ENCODE measurements at places on chromosomes 12 and 14.

DNA sequence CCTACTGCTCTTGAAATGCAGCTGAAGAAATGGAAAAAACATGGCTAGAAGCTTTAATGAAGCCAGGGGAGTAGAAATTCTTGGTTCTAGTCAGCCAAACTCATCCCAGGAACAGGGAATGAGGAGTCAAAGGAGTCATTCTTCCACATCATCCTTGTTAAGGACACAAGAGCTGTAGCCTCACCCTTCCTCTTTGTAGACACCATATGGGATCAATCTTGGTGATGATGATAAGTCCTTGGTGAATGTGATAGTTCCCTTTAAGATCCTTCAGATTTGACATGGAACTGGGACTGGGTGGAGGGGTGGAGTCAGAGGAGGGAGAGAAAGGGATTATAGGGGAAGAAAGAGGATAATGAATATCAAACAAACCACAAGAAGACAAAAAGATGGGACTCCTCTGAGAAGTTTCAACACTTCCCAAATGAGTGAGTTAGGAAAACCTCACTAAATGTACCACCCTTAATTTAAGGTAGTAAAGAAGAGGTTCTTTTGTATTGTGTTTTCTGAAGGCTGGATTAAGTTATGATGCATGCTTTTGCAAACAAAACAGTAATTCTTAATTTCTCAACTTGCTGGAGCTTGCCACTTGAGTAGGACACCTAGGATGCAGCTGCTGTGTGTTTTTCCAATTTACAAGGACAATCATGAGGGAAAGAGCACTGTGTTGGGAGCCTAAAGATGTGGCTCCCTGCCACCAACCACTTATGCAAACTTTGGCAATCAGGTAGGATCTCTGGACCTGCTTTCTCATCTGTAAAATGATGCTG, 104.0 kb downstream of the WIF1 start:
- no peak for DNase-seq

DNA sequence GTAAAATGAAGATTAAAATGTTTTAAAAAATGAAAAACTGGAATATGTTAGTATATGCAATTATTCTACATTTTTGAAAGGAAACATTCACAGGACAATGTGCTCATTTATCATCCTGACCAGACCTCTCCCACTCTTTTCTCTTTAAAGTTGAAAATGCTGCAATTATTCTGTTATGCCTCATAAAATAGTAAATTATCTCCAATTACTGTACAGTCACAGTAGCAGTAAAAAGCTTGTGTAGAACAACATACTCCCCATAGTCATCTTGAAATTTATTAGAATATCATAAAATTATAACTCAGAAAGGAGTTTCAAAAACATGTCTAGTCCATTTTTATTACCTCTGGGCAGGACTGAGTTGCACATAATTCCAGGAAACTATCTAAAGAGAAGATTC, 250.3 kb downstream of the SYT1 start:
- no peak for DNase-seq

DNA sequence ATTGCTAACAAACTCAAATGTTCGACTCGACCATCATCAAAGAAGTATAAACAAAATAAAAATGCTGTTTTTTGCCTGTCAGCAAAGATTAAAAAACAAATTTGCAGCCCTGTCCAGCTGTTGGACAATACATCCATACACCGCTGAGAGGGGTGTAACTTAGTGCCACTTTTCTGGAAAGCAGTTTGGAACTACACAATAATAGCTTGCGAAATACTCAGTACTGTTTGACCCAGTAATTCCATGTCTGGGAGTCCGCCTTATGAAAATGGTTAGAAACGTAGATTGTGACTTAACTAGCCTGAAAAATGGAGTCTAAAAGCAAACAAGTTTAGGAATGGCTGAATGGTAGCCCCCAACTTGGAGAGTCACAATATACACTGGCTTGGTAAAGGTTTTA, 6.4 kb downstream of the USP30 start:
- DNase-seq: no peak

- DNase-seq: no peak
Measured at GRCh38 chr14:71398450-71398849, 491.2 kb downstream of the PCNX1 start.

GRCh38 chr14:33899723-33900341, 51.0 kb downstream of the EGLN3 start:
- DNase-seq: no peak

DNA sequence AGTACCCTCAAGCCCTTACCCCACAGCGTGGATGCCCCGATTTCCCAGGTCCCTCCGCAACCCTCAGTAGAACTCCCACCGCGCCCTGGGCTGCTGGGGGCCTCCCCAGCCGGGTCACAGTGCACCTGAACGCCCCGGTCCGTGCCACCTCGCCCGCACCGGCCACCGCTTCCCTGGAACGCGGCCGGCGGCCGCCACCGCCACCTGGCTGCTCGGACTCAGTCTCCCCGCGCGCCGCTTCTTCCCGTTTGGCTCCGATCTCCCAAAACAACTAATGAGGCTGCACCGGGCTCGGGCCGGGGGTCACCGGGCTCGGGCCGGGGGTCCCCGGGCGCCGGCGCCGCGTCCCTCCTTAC, 1.0 kb downstream of the ITPK1 start:
- no peak for DNase-seq

- DNase-seq: no peak
Measured at GRCh38 chr12:116426391-116427136, 132.6 kb upstream of the MAP1LC3B2 start.

GRCh38 chr12:76264611-76265012, 83.6 kb downstream of the BBS10 start:
- DNase-seq: no peak

DNA sequence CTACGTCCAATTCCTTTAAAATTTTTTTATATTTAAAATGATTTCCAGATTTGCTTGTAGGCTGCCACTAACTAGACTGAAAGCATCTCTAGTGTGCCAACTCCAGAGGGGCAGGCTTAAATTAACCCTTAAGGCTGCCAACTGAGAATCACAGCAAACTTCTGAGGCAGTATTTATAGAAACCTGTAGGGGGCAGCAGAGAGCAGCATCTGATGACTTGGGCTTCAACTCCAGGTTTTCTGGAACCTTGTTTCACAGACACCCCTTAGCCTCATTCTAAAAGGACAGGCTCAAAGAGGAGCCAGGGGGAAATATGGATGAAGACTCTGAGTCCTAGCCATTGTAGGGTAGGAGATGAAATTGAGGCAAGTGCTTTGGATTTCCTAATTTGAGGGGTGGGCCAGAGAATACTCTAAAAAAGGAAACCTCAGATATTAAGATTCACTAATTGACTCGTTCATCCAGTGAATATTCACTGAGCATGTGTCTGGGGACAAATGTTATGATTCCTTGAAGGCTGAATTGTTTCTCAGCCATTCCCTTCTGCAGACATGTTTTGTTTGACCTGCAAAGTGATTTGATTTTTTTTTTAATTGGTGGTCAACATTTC, 63.3 kb upstream of the HSPB8 start:
- DNase-seq: no peak

DNA sequence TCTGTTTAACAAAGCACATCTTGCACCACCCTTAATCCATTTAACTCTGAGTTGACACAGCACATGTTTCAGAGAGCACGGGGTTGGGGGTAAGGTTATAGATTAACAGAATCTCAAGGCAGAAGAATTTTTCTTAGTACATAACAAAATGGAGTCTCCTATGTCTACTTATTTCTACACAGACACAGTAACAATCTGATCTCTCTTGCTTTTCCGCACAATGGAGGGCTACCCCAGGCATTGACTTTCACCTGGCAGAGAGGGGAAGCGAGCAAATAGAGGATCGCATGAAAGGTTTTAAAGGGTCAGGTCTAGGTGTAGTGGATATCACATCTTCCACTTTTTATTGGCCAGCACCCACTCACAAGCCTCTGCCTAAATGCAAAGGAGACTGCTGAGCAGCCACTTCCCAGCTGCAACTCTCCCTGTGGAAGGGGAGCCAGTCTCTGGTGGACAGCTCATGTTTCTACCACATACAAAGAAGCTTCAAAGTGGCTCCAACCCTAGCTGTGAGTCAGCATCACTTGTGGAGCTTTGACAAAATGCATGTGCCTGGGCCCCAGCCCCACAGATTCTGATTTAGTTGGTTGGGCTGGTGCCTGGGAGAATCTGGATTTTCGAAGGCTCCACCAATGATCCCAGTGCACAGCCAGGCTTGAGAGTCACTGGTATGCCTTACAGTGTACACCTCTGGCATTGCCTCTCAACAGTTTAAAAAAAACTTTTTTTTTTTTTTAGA, 7.2 kb upstream of the FNTB start:
- DNase-seq: no peak

DNA sequence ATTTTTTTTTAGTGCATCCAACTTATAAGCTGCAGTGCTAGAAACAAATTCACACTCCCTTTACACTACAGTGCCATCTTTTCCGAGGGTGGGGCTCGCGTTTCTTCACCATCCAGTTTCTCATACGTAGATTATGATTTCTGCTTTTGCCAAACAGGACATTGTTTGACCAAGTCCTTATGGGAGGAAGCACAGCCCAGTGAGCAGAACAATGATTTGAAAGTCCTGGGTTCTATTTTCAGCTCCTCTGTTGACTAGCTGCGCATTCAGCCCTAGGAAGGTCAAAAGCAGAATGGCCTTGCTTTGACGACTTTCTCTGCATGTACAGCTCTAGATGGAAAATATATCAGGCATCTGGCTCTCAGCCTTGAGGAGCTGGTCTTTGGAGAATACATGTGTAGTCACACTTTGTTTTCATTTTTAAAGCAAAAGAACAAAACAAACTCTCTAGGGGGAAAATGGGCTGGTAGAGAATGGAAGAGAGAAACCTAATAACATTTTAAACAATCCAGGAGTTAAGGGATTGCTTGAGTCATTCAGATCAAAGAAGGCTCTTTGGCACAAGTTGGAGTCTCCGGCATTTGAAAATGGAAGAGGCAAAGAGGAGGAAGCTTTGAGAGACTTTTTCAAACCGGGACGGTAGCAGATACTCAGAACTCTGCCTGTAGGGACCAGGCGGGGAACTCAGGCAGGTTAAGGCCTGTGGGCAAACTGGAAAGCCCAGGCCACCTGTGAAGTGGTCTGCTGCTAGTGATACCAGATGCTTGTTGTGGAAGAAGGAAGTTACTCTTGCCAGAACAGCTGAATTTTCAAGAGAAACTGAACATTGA, 257.3 kb upstream of the PLEKHG7 start:
- DNase-seq: no peak

- no peak for DNase-seq
Measured at GRCh38 chr14:75411214-75411540, 16.6 kb upstream of the JDP2 start.

GRCh38 chr14:67461341-67461985, 27.1 kb downstream of the TMEM229B start:
- DNase-seq: no peak

- DNase-seq: no peak
Measured at GRCh38 chr12:104974626-104975290, 11.4 kb upstream of the NOPCHAP1 start.

DNA sequence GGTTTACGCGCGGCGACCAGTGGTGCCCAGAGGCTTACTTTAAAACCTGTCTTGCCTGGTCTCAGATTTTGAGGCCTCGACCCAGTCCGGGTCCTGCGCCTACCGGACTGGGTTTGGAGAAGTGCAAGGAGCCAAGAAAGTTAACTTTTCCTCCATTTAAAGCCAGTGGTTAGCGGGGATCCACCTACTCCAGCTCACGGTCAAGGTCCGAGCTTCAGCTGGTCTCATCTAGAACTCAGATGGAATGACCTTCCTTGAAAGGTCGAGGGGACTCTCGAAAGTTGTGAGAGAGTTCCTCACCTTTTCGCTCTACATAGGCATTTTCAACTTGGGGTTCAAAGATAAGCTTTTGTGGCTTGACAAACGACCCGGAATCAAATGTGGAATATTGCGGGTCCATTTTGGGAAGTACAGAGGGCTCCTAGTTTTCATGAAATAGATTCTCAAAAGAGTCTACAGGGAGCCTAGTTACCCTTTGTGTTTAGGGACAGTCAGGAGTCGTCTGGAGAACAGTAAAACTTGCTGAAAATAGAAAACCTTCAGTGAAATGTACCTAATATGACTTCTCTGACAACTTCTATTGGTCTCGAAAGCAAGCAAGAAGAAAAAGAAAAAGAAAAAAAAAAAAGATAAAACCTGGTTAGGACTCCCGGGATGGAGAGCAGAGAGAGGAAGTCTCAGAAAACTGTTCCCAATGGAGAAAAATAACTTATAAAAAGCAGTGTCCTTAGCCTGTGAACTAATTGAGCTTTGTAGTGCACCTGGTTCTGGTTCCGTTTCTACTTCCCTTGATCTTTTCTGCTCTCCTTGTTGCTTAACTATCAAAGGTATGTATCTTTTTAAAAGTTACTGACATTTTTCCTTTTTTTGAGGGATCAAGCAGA, 1.4 kb downstream of the KCNMB4 start:
- DNase-seq: no peak

All from activated effector memory CD4-positive, alpha-beta T cell treated with Interleukin-2 at 50 U/mL for 16 hours (primary cell).